ENCODE measurements at places on chromosomes 3 and 15.

GRCh38 chr3:71061581-71061980, 521.9 kb downstream of the FOXP1 start:
- DNase-seq: no peak

- DNase-seq: no peak
Observed at GRCh38 chr3:52121464-52121805, 32.8 kb downstream of the POC1A start.

- DNase-seq: no peak
Observed at GRCh38 chr3:134937256-134938028, 142.4 kb downstream of the EPHB1 start.

- no peak for DNase-seq
Observed at GRCh38 chr3:129614927-129615363, 8.5 kb upstream of the PLXND1 start.

DNA sequence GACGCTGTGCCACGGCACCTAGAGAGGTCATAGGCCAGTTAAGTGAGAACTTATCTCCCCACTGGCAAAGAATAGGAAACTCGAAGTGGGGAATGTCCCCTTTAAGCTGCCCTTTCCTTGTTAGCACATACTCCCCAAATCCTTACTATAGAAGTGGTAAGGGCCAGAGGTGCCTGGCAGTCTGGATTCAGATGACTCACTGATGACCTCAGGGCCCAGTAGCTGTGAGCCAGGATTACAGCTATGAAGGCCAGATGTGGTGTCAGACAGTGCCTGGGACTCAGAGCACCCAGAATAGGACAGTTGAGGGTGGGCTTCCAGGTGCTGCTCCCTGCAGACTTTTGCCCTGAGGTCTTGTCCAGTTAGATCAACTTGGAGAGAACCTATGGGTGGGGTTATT, 37.7 kb downstream of the PDIA5 start:
- no peak for DNase-seq

GRCh38 chr3:65748326-65748725, 290.4 kb downstream of the MAGI1 start:
- DNase-seq: no peak

DNA sequence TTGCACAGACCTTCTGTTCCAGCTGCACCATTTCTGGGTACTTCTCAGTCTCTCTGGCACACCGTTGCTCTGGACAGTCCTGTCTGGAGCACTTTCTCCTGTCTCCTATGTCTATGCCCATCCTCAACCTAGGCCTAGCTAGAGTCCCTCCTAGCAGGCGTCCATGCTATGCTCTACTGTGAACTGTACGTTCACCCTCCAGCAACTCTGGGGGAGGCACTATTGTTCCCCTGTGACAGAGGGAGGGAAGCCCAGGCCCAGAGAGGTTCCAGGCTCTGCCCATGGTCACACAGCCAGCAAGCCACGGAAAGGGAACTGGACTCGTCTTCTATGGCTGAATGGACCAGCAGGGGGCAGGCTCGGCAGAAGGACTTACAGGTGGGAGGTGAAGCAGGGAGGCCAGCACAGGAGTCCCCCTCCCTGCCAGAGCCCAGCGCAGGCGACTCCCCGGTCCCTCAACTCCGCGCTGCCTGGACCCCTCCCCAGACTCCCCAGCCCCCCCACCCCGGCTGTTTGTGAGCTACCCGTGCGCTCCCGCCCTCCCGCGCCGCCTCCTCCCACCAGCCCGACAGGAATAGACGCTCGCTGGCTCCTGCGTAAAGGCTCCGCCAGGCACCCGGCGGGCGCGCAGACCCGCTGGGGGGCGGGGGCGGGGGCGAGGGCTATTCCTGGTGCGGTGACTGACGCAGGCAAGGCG, 1.7 kb upstream of the LINGO1 start:
- peak; percentile 66 for DNase-seq
